ENCODE measurements at places on chromosomes 4 and X.

DNA sequence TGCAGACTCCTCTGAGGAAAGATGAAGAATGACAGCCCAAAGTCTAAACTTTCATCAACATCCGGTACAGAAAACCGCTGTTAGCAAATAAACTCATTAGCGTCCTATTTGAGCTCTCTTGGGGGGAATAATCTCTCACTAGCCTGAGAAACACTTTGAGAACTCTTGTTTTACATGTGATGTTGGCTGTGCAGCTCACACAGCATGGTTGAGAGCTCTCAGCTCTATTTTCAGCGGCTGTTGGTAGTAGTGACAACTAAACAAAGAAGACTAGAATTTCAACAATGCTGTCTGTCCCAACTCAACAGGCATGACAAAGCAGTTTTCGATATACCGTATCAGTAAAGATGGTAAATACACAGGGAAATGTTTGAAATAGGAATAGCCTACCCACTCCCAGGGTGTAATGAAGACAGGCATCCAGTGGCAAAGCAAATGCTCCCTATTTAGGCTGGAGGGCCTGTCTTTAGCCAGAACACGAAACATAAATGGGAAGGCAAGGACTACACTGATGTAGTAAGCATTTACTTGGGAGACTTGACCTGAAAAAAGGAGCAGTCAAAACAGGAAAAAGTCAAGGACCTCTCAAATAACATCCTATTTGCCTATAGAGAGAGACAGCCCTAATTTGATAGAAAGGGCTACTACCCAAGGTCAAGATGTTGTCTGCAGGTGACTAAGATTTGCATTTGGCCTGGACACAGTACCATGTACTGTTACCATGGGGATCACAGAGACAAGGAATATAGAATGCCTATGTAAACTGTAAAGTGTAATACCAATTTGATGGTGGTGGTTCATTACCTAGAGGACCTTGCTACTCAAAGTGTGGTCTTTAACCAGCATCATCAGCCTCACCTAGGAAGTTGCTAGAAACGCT is 60.4 kb downstream of the PPEF2 start:
- DNase-seq, result no peak

DNA sequence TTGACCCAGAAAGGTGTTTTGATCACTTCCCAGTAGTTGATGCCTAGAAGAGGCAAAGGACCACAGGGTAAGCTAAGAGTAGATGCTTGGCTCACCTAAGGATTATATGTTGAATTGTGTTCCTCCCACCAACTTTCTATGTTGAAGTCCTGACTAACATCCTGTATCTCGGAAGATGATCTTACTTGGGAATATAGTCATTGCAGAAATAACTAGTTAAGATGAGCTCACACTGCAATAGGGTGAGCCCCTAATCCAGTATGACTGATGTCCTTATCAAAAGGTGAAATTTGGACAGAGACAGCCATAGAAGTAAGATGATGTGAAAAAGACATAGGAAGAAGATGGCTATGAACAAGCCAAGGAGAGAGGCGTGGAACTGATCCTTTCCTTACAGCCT is 3.3 kb upstream of the HMGB2 start:
- DNase-seq, result no peak

DNA sequence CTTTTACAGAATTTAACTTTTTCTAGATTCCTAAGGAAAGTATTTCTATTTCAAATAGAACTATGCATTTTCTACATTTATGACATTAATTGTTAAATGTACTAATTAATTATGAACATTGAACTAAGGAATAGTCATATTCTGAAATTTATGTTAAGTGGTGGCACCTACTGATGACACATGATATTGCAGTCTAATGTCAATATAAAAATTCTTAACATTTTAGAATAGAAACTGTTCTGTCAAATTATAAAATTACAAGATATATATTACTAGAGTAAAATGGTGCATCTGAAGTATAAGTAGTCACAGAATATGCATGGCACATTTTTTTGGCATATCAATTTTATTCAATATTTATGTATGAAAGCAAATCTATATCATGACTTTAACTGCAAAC is 40.2 kb upstream of the NDNF start:
- no peak for DNase-seq

- no peak for DNase-seq
These were observed at the start of gene PSAPL1 for GRCh38 chr4:7434766-7435150. PSAPL1 (minus strand) TSS chr4:7434930; CDS start chr4:7434879, 51 bp downstream.

GRCh38 chr4:99417125-99417524 is 18.0 kb downstream of the ADH7 start:
- DNase-seq, result no peak
